ENCODE measurements at places on chromosomes 11 and 22. TPM values are rescaled to one million over a fixed set of nuclear protein-coding genes. Genes with fewer than 3 reads are reported as not detected.

Gene OR2D2
- not detected for total RNA-seq

Gene SF3B2
- total RNA-seq: 368 TPM

Gene PANX3
- total RNA-seq: not detected

Gene IGF2
- 12.5 TPM for total RNA-seq

Gene MMP7
- total RNA-seq: 0.47 TPM

Gene FBLN1
- total RNA-seq: 0.69 TPM

Gene TOLLIP
- 44.3 TPM for total RNA-seq

Gene CNGA4
- not detected for total RNA-seq

Gene FGF3
- not detected for total RNA-seq

Gene NXPE2
- total RNA-seq: not detected

Gene WEE1
- total RNA-seq: 38.0 TPM

DNA sequence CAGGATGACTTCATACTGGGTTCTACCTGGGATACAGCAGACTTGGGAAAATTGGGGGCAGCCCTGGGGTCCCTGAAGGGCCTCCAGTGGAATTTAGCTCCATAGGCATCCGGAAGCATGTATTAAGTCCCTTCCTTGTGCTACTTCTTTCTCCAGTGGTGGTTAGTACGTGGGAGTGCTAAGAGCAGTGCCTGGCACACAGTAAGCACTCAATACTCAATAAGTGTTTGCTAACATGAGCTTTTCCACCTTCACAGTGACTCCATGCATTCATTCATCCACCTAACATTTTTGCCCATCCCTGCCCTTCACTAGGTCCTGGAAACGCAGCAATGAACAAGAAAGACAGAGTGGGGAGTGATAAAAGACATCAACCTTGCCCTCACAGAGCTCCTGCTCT lies 120.5 kb downstream of the MN1 start:
- no peak for DNase-seq

- DNase-seq: no peak
Observed at GRCh38 chr22:39177456-39177775, 24.9 kb upstream of the CBX7 start.

DNA sequence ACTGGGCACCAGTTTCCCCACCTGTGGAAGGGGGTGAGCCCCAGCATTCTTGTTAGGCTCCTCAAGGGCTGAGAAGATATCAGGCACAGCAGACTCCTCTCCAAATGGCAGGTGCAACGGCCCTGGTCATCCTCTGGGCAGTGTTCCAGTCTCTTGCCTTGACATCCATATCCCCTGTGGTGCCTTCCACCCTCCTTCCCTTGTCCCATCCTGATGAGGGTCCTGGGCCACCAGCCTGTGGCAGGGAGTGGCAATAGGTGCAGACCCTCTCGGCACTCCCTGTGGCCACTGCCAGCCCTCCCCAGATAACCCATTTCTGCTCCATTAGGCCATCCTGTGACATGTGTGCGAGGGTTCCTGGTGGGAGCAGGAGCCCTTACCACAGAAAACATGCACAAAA lies 78.8 kb upstream of the NECTIN1 start:
- no peak for DNase-seq

DNA sequence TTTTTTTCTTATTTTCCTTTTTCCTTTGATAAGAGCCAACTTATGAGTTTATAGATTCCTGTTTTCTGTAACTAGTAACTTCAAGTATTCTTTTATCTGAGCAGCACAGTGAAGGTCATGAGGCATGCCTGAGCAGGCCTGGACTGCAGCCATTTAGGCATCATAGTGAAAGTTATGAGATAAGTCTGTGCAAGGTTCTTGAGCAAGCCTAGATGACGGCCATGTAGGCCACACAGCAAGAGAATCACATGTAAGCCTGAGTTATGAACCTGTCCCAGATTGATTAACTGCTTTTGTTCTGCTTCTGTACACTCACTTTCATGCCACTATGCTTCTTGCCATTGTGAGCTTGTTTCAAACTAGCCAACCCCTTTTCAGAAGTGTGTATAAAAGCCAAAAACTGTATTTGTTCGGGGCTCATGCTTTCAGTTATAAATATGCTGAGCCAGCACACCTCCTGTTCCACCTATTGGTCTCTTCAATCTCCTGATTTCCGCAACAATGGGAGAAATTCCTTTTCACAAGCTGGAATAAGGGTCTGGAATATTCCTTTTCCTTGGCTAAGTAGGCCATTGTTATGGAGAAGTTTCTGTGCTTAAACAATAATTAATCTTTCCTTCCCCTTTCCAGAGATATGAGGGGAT lies 745.7 kb downstream of the FAM181B start:
- DNase-seq: no peak

- DNase-seq: no peak
Observed at GRCh38 chr11:5300251-5300650, 1.5 kb downstream of the OR51B4 start.

- no peak for DNase-seq
Observed at GRCh38 chr11:13160346-13160745, 117.2 kb upstream of the BMAL1 start.

- DNase-seq: no peak
Observed at GRCh38 chr22:31148953-31149627, 8.8 kb upstream of the PLA2G3 start.

GRCh38 chr11:102518296-102519094 lies 12.1 kb downstream of the MMP7 start:
- DNase-seq: no peak

GRCh38 chr22:46737976-46738646 lies at the start of gene CERK:
TSS of gene CERK (minus strand) at chr22:46738252. CDS start at chr22:46738148, 104 bp downstream.
- DNase-seq: peak; percentile 71

DNA sequence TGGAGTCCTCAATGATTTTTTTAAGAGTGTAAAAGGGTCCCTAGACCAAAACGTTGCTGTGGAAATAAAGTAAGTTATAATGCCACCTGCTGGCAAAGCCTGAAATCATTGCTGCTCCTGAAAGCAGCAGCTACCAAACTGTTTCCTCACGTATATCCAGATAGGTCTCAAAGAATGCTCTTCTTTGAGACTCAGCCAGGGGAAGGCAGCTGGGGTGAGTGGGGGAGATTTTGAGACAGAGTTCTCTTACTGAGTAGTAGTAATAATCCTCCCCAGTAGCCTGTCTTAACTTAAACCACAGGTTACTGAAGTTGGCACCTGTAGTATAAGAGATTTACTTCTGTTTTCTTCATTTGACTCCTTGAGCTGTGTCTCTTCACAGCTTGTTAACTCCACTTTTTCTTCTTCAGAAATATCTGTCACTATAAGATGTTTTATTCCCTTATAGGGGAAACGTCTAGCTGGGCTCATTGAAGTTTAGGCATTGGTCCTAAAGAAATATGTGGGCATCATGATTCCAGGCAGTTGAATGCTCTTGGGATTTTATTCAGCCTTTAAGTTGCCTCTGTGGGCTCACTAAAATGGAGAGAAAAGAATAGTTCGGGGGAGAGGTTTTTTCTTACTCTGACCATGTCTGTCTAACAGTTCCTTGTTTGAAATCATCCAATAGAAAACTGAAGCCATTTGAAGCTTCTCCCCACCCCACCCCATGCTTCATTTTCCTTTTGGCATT lies 77.9 kb downstream of the BTBD10 start:
- no peak for DNase-seq

GRCh38 chr11:69200331-69201065 lies 44.8 kb downstream of the SMIM38 start:
- no peak for DNase-seq

DNA sequence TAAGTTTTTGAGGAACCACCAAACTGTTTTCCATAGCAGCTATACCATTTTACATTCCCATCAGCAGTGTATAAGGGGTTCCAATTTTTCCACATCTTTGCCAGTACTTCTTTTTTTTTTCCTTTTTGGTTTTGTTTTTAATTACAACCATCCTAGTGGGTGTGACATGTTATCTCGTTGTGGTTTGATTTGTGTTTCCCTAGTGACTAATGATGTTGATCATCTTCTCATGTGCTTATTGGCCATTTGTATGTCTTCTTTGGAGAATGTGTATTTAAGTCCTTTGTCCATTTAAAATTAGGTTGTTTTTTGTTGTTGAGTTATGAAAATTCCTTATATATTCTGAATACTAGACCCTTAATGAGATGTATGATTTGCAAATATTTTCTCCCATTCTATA lies 59.3 kb downstream of the STIM1 start:
- no peak for DNase-seq

DNA sequence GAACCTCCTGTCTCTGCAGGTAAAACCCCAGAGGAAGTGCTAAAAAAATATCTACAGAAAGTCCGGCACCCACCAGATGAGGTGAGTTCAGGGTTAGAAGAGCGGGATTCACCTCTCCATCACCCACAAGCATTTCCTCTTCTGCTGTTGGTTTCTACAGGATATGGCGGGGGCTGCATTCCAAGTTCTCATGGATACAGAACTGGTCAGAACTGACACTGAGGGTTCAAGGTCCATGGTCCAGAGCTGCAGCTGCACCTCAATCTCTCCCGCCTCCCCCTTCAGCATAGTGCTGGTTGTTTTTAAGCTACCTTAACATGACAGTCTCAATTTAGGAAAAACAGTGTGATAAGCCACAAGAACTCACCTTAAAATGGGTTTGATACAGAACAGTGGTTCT lies 19.2 kb downstream of the DTX4 start:
- DNase-seq: no peak

GRCh38 chr11:2515401-2516275 lies 70.8 kb downstream of the KCNQ1 start:
- DNase-seq: no peak

DNA sequence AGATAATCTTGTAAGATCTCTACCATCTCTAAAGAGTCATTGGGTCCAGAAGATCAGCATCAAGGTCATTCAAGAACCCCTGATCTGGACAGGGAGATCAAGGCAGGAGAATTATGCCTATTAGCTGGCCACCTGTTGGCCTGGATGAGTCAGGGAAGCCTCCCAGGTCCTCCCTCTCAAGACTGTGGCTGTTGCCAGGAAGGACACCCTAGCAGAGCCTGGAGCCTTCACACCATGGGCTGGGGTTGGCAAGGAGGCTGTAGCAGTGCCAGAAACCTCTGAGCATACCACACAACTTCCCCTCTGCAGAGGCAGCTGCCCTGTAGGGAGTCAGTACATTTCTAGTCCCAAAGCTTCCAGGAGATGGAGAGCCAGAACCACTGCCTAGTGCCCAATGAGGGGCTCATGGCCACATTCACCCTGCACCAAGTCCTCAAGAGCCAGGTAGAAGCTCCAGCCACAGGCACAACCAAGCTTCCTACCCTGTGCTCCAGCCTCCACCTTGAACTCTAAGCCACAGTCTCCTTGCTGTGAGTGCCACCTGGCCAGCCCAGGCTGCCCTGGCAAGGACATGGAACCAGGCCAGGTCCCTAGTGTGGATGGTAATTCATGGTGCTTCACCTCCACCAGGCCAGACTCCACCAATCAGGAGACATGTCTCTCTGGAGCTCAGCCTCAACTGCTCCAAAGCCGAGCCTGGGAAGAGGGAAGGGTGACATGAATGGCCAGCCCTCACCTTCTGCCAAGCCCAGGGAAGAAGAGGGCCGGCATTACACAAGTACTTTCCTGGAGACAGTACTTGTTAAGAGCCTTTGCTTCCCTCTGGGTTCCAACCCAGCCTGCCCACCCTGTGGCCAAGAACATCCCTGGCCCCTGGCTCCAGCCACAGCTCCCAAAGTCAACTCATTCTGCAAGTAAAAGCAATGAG lies 124.3 kb downstream of the BUD13 start:
- no peak for DNase-seq
